ENCODE measurements at places on chromosomes 6 and 20. TPM values are rescaled to one million over a fixed set of nuclear protein-coding genes. Genes with fewer than 3 reads are reported as not detected.

The CUL7 gene
- 5.5 TPM for polyA plus RNA-seq

The TMEM170B gene
- polyA plus RNA-seq = 0.22 TPM

The CEP162 gene
- polyA plus RNA-seq = 5.0 TPM

The C20orf202 gene
- polyA plus RNA-seq = 0.27 TPM

The C6orf58 gene
- polyA plus RNA-seq = not detected

The AK9 gene
- 3.0 TPM for polyA plus RNA-seq

The SLC24A3 gene
- 6.5 TPM for polyA plus RNA-seq

The SALL4 gene
- polyA plus RNA-seq = 0.08 TPM

The SLC2A4RG gene
- 77.5 TPM for polyA plus RNA-seq

The GINS1 gene
- 4.1 TPM for polyA plus RNA-seq

The MMP24 gene
- 0.12 TPM for polyA plus RNA-seq

The ARMH2 gene
- polyA plus RNA-seq = not detected

The CEP85L gene
- 0.61 TPM for polyA plus RNA-seq

The SLPI gene
- polyA plus RNA-seq = 1,882 TPM

The EYA4 gene
- 0.02 TPM for polyA plus RNA-seq

The SLC17A3 gene
- not detected for polyA plus RNA-seq

The TGM2 gene
- 5.1 TPM for polyA plus RNA-seq

The ADGRB3 gene
- 0.14 TPM for polyA plus RNA-seq

The PRND gene
- polyA plus RNA-seq = not detected

The ADGRF5 gene
- polyA plus RNA-seq = 2.2 TPM

The PDYN gene
- polyA plus RNA-seq = not detected

The APCDD1L gene
- polyA plus RNA-seq = 0.06 TPM

The WASF1 gene
- polyA plus RNA-seq = 7.2 TPM

The GNMT gene
- 0.67 TPM for polyA plus RNA-seq

The BACH2 gene
- 0.24 TPM for polyA plus RNA-seq

The TMEM200A gene
- polyA plus RNA-seq = 0.10 TPM

The NEDD9 gene
- 1.6 TPM for polyA plus RNA-seq

The DUSP15 gene
- polyA plus RNA-seq = 0.58 TPM

The BPIFB6 gene
- not detected for polyA plus RNA-seq

The TINAG gene
- not detected for polyA plus RNA-seq

The PACSIN1 gene
- 0.04 TPM for polyA plus RNA-seq

The JARID2 gene
- 7.9 TPM for polyA plus RNA-seq

The CTCFL gene
- polyA plus RNA-seq = not detected

The TBX18 gene
- 0.89 TPM for polyA plus RNA-seq

The B4GALT5 gene
- 28.3 TPM for polyA plus RNA-seq

The LPA gene
- polyA plus RNA-seq = 0.08 TPM

The EPB41L1 gene
- polyA plus RNA-seq = 35.0 TPM

The PSORS1C1 gene
- 4.3 TPM for polyA plus RNA-seq

The TRIM10 gene
- not detected for polyA plus RNA-seq

The PHACTR1 gene
- polyA plus RNA-seq = 0.55 TPM

The HCRTR2 gene
- polyA plus RNA-seq = not detected

The PRDM1 gene
- polyA plus RNA-seq = 29.7 TPM

The SMPD2 gene
- 25.5 TPM for polyA plus RNA-seq

The GLP1R gene
- not detected for polyA plus RNA-seq

The KIF25 gene
- 0.10 TPM for polyA plus RNA-seq

The EDEM2 gene
- 8.6 TPM for polyA plus RNA-seq
